ENCODE measurements at places on chromosomes 11 and 22.

- DNase-seq: no peak
These were observed 37.5 kb downstream of the KIRREL3 start for GRCh38 chr11:126963115-126963514.

GRCh38 chr11:131815590-131815989 lies 445.2 kb downstream of the NTM start:
- DNase-seq: no peak

DNA sequence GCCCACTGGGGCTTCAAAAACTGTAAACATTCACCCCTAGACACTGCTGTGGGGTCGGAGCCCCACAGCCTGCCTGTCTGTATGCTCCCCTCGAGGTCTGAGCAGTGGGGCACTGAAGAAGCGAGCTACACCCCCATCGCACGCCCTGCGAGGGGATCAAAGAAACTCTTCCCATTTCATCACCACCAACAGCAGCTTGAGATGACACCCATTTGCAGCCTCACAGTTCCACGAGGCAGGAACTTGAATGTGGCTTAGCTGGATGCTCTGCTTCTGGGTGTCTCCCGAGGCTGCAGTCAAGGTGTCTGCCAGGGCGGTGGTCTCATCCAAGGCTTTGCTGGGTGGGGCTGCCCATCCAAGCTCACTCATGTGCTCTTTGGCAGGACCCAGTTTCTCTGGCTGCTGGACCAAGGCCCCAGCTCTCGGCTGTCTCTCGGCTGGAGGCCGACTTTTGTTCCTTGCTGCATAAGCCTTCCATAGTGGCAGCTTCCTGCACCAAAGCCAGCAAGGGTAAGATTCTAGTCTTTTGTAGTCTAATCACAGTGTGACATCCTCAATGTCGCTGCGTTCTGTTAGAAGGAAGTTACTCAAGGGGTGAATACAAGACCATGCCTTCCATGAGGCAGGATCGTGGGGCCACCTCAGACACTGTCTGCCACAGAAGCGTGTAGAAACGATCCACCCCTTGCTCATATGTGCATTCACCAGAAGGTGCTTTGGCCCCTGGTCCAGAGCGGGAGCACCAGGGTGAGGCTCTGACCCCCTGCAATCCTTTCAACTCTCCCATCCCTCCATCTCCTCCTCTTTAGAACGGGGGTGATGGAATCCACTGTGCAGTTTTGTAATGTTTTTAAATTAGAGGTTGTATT lies 46.2 kb upstream of the SEPTIN5 start:
- DNase-seq: no peak

DNA sequence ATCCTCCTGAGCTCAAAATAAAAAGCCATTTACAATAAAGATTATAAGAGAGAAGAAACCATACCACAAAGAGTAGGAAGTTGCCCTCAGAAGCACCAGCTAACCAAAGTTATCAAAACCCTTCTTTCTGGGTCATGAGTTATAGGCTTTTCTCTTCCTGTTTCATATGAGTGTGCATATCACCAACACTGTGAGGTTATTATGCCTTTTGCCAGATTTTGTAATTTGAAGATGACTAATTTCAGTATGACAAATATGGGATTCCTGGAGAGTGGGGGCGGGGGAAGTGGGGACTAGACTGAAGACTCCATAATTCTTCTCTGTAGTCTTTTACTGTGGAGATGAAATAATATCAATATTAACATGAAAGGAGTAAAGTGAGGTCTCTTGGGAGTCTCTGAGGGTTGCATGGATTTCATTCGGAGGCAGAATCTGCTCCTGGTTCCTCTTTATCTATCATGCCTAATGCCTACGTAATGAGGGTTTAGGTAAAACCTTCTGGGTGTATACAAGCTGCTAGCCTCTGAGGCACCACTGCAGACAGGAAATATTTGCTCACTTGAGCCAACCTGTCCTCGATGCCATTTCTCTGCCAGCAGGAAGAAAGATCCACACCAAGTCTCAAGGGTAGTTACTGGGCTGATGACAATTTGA lies 2.1 kb downstream of the LPXN start:
- DNase-seq: peak; percentile 48

DNA sequence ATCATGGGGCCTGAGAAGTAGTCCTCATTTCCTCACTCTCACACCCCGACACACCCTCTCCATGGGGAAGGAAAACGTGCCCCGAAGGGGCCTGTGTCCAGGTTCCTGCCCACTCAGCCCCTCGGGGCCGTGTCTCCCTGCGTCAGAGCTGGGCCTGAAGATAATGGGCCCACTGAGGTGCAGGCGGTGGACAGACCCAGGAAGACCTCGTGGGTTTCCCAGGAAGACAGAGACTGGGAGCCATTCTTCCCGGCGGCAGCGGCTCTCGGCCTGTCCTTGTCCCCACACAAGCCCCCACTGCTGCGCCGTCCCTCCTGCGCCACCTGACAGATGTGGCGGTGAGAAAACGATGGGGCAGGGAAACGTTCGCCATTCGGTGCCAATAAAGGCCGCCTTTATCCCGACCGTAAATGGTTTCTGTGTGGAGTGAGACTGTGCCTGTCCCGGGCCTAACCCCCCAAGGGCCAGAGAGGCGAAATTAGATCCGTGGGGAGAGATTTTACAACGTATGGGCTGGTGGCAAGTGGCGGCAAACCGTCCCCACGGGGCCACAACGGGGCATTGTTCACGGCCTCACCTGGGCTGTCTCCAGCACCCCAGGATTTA lies 89.0 kb downstream of the CDKN1C start:
- DNase-seq: no peak

- no peak for DNase-seq
These were observed 76.7 kb upstream of the PICALM start for GRCh38 chr11:86145439-86146156.

DNA sequence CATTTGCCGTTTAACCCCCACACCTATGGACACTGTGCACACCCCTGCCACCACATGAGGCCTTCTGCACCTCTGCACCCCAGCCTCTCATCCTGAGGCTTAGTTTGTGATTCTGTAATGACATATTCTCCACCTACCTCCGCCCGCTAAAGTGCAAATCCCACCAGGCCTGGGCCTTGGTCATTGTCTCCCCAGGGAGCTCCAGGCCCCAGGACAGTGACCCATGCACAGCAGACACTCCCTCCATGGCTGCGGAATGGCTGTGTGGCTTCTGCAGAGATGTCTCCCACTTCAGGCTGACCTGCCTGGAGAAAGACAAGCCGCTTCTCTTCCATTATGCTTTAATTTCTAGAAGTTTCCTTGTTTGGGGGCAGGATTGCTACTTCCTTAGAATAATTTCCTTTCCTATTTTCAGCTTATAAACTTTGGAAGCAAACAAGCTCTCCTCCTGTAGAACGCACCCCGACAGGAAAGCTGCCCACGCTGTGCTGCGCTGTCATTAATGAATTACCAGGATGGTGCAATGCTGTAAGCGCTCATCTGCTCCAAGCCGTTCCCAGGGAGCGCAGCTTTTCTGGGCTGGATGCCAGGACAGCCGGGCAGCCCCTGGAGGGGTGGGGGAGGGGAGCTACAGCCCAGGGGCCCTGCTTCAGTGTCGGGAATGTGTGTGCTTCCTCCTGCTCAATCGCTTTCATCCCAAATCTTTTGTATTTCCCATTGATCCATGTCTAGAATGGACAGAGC lies 618.0 kb downstream of the BRD1 start:
- no peak for DNase-seq

- no peak for DNase-seq
These were observed 5.1 kb upstream of the CALCA start for GRCh38 chr11:14977101-14977880.

DNA sequence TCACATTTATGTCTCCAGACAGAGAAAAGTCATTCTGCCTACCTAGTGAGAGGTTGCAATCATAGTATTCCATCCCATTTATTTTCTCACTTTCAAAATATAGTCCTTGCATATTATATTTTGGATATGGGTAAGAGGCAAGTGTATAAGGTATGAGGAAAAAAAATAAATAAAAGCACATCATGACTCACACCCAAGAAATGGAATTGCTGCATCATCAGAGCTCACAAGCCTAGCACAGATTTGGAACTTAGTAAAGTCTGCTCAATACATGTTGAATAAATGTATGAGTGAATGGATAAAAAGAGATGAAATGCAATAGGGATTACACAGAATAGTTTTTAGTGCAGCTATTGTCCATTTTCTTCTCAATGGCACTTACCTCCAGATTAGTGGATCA lies 2.5 kb upstream of the OR51G1 start:
- no peak for DNase-seq

DNA sequence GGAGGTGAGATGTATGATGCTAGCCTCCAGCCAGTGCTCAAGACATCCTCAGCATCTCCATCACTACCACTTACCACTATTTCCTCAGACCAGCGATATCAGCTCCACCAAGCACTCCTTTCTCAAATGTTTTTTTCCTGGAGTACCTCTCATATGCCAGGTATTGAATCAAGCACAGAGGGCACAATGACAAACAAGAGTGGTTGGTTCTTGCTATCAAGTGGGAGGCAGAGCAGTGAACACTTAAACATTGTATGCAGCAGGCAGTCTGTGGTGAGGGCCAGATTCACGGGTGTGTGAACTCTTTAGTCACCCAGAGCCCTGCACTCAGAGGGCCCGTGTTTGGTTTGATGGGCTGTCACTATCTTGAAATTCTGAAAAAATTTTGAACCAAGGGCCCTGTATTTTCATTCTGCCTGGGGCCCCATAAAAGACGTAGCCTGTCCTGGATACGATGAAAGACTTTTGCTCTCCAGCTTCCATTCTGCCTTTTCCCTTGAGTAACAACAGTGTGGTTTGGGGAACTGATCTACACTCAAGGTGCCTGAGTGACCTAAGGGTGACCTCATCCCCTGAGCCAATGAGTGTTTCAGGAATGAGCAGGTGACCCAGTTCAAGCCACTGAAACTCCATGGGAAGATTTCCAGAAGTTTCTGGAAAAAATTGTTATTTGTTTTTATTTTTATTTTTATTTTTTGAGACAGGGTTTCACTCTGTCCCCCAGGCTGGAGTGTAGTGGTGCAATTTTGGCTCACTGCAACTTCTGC lies 348.4 kb upstream of the NARS2 start:
- peak; percentile 17 for DNase-seq

- DNase-seq: no peak
These were observed 16.0 kb upstream of the TUB start for GRCh38 chr11:8065031-8065430.

DNA sequence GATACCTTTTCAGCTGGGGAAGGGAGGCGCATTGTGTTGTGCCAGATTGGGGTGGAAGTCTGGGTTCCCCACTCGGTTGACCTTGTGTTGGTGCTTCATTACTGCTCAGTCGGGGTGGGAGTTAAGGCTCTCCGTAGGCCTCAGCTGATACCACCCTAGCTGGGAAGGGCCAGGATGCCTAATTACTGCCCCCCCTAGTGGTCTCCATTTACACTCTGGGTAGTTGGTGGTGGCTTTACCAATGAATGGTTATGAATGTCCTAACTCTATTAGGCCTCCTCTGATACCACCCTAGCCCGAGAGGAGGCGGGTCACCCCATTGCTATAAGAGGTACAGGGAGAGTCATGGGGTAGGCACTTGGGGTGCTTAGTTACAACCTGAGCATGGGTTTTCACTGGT lies 27.5 kb upstream of the HIKESHI start:
- no peak for DNase-seq

DNA sequence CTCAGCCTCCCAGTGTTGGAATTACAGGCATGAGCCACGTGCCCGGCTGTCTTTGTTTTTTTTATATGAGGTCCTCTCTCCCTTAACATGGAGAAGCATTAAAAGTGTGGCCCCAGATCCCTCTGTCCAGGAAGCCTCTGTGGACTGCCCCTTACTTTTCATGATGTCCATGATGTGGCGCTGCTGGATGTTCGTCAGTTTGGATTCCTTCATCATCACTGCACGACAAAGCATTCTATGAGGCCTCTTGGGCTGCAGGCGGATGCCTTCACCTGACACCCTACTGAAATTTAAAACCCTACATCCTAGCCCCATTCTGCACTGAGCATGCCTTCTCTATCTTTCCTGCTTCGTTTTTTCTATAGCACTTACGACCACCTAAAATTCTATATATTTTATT lies 2.1 kb downstream of the C22orf23 start:
- no peak for DNase-seq

GRCh38 chr11:68550485-68550817 lies 89.9 kb downstream of the PPP6R3 start:
- DNase-seq: no peak

- no peak for DNase-seq
These were observed 1.4 kb downstream of the CDKN1C start for GRCh38 chr11:2883979-2884815.

GRCh38 chr11:16876053-16876752 lies 137.8 kb downstream of the C11orf58 start:
- no peak for DNase-seq

DNA sequence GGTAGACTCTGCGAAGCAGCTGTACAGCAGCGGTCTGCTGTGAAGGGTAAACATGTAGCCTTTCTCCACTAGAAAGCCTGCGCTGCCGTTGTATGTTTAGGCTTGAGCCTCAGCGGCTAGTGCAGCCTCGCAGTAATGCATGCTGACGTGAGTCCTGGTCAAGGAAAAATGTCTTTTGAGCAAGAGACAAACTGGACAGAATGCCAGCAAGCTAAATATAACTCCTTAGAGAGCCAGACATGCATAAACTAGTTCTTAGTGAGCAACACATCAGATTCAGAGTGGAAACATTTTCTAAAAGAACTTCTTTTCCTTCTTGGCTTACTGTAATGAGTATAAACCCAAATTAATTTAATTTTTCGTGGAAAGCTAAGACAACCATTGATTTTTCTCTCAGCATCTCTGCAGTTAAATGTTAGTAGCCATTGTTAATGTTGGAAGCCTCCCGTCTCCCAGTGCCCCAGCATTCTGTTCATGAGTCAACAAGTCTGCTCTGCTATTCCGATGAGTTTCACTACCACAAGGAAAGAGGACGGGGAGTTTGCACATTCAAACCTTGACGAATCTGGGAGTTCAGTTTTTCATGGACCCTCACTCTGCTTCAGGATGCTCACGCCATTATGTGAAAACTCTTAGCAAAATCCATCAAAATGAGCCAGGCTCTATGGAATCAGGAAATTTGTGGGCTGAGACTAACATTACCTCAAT lies 51.4 kb downstream of the JAM3 start:
- DNase-seq: no peak

- DNase-seq: peak; percentile 40
These were observed 25.7 kb upstream of the CHKA start for GRCh38 chr11:68146704-68147474.

GRCh38 chr11:121792185-121792584 lies 323.8 kb downstream of the BLID start:
- no peak for DNase-seq

- DNase-seq: peak; percentile 40
These were observed 130.8 kb downstream of the HIPK3 start for GRCh38 chr11:33387996-33388395.

DNA sequence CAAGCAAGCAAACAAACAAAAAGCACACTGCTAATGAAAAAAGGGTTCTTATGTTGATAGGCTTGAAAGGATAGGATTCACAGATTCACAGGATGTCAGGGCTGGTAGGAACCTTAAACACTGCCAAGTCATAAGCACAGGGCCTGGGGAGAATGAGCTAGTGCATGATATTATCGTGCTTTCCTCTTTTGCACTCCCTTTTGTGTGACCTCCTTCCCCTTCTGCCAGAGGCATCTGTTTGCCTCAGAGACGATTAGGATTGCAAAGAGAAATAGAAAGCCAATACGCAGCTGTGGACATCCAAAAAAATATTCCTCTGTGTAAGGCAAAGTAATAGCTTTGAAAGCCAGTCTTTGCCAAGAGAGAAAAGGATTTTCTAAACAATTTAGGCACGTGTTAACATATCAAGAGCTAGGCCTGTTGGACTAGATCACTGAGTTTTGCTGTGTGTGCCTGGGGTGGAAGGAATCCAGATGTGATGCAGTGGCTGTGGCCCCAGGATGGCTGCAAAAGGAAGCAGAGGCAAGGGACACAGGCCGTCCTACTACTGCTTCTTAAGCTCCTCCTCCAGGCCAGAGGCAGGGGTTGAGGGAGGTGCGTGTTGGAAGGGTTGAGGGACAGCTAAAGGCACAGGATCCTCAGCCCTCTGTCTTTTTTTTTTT lies 30.6 kb downstream of the MCHR1 start:
- peak; percentile 45 for DNase-seq

Measured in HL-60 (cell line).